Spinal cord (tissue), 10 donors: ENCODE measurements at places on chromosomes 11 and 22. TPM values are rescaled to one million over a fixed set of nuclear protein-coding genes. Genes with fewer than 3 reads are reported as not detected.

Gene ZNF214
- polyA plus RNA-seq: 5.8 TPM

Gene LMNTD2
- polyA plus RNA-seq: 7.6 TPM

Gene OSM
- 0.68 TPM for polyA plus RNA-seq

Gene MUC2
- polyA plus RNA-seq: not detected
